Endothelial cell (in vitro differentiated cells): ENCODE measurements at places on chromosomes 7 and 10.

DNA sequence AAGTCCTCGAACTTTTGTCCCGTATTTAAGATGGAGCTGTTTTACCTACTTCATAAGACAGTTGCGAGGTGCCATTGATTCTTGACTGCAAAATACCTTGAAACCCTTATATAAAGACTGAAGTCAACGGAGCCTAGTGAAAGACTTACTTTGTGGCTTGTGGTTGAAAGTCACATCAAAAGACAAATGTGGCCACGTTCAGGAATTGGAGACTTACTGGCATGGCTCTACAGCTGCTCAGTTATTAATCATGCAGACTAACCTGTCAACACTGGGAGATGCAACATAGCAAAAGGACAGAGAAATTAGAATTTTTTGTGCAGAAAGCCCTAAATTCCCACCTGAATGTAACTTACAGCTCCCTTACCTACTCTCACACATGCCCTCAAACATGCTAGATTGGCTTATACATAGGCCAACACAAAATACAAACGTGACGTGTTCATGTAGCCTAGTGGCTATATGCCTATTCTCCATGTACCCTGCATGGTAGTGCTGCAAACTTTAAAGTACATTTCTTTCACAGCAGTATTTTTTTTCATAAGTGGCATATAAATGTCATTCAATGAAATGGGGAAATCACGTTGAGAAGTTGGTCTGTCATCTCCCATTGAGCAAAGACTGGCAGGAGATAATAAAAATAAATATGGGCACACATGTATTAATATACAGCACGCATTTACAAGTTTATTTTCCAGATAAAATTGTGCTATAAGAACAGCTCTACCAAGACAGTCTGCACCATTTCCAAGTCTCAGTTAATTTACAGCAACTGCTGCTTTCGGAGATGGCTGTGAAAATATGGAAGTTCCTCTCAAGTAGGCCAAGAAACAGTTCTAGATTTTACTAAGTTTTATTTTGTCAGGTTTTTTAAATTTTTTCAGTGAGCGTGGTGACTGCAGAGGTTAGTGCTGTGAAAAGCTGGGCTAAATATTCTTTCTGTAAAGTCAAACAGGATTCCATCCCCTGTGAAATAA lies 170.4 kb upstream of the C7orf33 start:
- no peak for DNase-seq

GRCh38 chr10:67401711-67402110 lies 294.3 kb downstream of the CTNNA3 start:
- DNase-seq: no peak

- no peak for DNase-seq
Measured at GRCh38 chr7:1022801-1023465, 21.4 kb upstream of the GPR146 start.

DNA sequence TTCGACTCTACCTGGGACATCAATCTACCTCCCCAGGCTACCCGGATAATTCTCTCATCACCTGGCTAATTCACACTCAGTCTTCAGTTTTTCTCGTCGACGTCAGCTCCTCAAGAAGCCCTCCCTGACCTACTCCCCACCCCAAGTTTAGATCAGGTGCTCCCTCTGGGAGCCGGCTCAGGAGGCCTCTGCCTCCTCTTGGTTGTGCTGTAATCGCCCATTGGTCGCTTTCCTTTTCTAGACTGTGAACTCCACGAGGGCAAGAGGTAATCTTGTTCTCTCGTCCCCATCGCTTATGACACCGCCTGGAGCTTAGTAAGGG lies 461 bp upstream of the WIPF3 start:
- DNase-seq: no peak

DNA sequence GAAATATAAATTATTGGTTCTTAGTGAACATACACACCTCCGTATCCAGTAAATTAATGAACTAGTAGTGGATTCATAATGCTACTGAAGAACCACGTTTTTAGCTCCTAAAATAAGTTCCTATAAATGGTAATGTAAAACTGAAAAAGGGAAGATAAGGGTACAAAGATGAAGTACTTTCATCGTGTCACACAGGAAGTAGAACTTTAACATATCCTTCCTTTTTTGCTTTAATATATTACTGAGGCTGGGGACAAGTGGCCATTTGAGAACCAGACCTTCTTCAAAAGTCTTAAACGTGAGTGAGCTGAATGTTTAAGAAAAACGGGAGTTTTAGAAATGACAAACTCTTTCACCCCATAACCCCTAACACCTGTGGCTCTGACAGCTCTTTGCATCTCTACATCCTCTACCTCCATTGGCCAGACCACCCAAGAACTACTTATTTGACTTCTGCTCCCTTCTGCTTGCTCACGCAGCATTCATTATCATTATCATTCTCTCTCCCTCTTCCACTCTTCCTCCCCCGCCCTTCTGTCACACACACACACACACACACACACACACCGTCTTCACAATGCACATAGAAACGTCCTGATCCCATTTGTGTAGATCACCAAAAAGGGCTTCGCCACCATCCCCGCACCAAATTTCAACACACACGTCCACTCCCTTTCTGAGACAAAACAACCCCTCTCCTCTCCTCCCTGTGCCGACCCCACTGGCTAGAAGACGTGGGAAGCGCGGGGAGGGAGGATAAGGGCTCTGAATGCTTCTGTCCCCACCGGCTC lies 677 bp downstream of the SKAP2 start:
- peak; percentile 4 for DNase-seq

- no peak for DNase-seq
Measured at GRCh38 chr10:30749385-30749784, 119.8 kb upstream of the LYZL2 start.

GRCh38 chr10:78173360-78174015 lies 139.8 kb downstream of the RPS24 start:
- no peak for DNase-seq

GRCh38 chr10:23479798-23480473 lies 41.1 kb downstream of the OTUD1 start:
- no peak for DNase-seq

- DNase-seq: no peak
Measured at GRCh38 chr7:18808026-18808425, 309.4 kb downstream of the TWIST1 start.

DNA sequence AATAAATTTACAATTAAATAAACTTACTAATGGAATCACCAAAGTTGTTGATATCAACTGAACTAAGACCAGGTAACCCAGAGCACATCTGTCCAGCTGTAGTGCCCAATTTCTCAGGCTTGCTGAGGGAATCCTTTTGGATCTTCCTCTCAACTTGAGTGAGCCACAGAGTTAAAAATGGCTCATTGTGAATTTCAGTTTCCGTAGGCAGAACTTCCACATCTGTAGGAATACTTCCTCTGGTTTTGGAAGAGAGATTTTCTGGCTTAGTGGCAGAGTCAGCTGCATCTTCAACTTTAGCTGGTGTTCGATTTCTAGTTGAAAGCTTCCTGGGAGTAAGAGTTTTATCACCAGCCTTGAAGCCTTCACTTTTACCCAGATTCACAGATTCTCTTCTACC lies 11.3 kb downstream of the MKI67 start:
- no peak for DNase-seq

GRCh38 chr7:111730476-111731300 lies 168.4 kb upstream of the IMMP2L start:
- no peak for DNase-seq

GRCh38 chr7:42285383-42285824 lies 48.4 kb upstream of the GLI3 start:
- DNase-seq: no peak

GRCh38 chr7:156031679-156032478 lies 219.6 kb upstream of the SHH start:
- no peak for DNase-seq

GRCh38 chr10:131461093-131461492 lies 149.6 kb upstream of the TCERG1L start:
- no peak for DNase-seq

DNA sequence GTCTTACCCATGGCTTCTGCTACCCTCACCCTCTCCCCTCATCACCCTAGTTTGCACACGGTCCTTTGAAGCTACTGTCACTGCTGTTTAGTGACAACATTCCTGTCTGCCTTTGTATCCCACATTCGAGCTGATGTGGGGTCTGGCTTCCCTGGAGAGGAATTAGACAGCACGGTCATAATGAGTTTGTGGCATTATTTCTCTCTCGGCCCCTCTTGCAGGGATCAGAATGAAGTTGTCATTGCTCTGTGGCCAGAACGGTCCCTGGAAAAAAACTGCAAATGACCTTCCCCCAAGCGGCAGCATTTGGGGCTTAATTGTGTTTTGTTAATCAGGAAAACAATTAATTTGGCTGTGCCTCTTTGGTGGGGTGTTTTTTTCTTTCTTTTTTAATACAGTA lies 317.2 kb upstream of the PODXL start:
- no peak for DNase-seq

DNA sequence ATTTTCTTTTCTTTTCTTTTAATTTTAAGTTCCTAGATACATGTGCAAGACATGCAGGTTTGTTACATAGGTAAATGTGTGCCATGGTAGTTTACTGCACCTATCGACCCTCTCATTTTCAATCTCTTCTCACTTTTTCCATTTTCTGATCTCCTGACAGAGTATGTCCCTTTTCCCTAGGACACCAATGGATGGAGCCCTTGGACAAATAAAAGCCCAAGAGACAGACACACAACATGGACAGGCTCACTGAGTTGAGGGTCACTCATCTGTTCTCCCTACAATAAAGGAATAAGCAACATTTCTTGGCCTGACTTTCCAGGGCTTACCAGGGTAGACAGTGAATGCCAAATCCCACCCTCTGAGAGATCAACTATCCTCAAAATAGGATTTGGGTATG lies 15.2 kb upstream of the UBE2D1 start:
- DNase-seq: no peak

DNA sequence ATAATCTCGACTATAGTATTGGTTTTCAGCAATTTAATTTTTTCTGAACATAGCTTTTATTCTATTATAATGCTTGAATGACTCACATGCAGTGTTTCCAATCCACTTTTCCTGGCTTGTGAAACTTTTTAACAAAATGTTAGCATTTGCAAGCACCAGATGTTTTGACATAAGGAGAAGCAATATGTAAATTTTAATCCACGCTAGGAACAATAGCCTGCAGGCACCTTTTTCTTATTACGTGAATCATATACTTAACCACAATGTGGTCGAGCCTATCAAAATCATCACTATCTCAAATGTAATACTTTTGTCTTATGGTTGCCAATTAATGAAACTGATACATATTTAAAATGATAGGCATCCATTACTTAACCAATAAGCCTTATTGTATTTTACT lies 97.1 kb downstream of the TFEC start:
- no peak for DNase-seq

GRCh38 chr10:86108696-86109095 lies 257.9 kb downstream of the GRID1 start:
- DNase-seq: no peak

- no peak for DNase-seq
Measured at GRCh38 chr7:77888998-77889397, 90.4 kb downstream of the PHTF2 start.

- no peak for DNase-seq
Measured at GRCh38 chr10:24240041-24240751, 31.3 kb downstream of the KIAA1217 start.

DNA sequence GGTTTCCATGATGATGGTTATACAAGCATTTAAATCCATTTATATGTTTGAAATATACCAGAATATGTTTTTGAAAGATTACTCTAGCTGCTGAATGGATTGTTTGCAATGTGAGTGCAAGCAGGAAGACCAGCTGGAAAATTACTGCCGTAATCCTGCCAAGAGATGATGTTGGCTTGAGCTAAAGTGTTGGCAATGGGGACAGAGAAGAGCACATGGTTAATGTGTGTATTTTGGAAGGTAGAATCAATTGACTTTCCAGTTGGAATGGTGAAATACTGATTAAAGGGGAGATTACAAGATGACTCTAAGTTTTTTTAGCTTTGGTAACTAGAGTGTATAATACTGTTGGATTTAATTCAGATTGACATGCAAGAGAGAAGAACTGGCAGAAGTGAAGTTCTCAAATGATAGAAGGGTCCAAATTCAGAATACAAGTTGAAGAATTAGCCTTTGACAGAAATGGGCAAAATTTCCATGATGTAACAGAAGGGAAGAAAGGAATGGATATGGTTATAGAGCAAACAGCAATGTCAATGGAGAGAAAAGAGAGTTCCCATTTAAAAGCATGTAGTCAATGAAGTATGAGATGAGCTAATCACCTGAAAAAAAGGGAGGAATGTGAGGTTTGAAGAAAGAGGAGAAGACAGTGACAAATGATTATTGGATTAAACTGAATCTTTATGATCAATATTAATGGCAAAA lies 422.0 kb downstream of the CDC14C start:
- DNase-seq: no peak

DNA sequence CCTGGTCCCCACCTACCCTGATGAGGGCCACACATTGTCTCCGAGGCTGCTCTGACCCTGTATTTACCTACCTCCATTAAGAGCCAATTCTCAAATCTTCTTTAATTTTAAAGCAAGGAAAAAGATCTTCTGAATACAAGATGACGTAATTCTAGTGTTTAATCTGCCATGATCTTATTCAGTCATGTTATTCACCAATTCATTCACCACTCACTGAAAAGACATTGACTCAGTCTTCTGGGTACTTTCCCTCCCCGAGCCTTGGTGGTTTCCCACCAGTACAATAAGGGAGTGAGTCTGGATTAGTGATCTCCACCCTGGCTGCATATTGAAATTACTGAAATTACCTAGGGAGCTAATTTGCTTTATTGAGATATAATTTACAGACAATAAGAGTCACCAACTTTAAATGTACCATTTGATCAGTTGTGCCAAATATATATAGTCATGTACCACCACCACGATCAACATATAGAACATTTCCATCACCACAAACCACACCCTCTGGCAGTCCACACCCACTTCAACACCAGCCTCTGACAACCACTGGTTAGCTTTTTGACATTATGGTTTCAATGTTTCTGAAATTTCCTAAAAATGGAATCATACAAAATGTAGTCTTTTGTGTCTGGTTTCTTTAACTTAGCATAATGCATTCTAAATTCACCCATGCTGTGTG lies 117.5 kb upstream of the UNC5B start:
- no peak for DNase-seq

- no peak for DNase-seq
Measured at GRCh38 chr7:94206295-94206694, 188.4 kb upstream of the COL1A2 start.

DNA sequence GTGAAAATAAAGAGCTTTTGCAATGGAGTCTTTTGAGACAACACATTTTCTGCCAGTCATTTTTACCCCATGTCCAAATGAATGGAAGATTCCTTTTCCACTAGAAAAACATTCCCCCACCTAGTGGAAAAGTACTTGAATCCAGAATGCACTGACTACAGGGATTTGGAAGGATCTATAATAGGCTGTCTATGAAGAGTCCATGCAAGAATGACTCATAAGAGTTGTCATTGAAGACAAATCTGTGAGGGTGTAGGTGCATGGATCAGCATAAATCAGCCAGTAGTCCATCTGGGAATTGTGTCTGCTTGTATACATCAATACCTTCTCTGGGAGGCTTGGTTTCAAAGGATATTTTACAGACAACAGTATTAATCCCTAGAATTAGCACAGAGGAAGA lies 32.5 kb upstream of the TRUB1 start:
- DNase-seq: no peak

GRCh38 chr10:70494536-70494935 lies 16.0 kb downstream of the PALD1 start:
- DNase-seq: no peak
